ENCODE measurements at places on chromosomes 2 and 18.

DNA sequence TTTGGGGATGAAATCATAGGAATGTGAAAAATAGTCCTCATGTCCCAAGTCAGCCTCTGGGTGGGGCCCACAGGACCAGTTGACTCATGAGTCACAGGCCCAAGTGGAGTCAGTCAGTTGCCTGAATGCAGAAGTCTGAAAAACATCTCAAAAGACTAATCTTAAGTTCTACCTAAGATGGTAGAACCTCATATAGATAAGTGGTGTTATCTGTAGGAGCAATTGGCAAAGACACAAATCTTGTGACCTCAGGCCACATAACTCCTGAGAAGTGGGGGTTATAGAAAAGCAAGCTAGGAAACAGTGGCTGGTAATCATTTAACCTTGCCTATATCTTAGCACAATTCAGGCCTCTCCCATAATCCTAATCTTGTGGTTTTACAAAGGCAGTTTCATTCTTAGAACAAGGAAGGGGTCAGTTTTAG is 257.1 kb upstream of the SPOPL start:
- DNase-seq, result no peak

- DNase-seq, result peak; percentile 85
Measured at GRCh38 chr2:85728883-85729824, 24.6 kb upstream of the ATOH8 start.

DNA sequence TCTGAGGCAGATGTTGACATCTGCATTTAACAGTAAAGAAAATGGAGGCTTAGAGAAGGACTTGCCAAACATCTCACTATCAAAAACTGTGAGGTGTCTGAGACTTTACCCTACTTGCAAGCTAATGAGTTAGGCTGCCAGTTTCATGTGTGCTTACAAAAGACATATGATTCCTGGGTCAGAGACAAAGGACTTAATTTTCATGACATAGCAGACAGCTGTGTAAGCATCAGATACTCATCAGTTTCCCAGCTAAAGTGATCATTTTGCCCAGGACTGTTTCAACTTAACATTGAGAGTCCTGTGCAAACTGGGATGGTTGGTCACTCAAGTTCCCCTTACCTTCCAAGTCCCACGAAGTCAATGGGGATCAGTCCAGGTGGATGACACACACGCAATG is 18.9 kb upstream of the DAPL1 start:
- DNase-seq, result peak; percentile 34

DNA sequence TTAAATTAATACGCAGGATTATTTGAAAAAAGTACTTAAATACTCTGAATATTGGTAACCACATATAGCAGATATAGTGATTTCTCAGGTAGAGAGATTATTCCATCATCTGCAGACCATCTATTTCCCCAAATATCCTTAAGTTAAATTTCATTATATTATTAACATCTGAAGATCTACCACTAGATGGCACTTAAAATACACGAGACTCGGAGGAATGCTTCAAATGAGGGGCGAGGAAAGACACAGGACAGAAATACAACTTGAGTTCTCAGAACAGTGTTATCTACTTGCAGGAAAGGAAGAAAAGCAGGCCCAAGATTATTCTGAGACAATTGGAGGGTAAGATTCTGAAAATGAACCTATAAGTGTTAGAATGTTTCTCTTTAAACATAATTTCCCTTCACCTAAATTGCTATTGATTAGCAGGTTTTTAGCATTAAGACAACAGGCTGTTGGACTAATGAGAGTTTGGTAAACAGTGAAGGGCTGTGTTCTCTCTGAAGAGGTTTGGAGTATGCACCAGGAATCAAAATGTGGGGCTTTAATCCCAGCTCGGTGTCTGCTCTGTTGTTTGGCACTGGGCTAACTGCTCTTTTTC is 76.9 kb upstream of the GCFC2 start:
- DNase-seq, result peak; percentile 9

DNA sequence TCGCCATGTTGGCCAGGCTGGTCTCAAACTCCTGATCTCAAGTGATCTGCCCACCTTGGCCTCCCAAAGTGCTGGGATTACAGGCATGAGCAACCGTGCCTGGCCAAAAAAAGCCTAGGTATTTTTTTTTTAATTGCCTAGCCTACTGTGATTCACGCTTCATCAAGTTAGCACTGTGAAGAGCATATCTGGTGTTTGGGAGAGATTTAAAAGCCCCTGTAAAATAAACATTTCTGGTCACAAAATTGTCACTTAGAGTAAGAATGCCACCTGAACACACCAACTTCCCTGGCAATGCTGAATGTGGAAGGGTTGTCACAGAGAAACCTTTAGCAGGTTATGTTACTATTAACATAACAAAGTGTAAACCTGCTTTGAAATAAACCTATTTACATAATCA is 39.7 kb upstream of the CHAC2 start:
- no peak for DNase-seq

- DNase-seq, result no peak
Measured at GRCh38 chr2:7722212-7722910, 805.1 kb downstream of the RNF144A start.

DNA sequence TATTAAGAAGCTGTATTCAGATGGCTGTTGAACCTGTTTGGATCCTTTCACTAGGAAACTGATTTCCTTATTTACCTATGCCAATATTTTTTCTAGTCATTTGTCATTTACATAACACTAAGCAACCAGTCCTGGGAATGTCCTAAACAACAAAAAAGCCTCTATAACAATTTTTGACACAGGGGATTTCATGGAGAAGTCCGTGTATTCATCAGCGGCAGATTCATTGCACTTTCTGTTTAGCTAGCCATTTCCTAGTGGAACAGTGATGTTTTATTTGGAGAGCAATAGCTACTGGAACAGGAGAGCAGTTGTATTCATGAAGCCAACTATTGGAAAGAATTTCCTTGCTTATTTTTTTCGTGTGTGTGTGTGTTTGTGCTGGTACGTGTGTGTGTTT is 604.3 kb upstream of the POU3F3 start:
- no peak for DNase-seq

- peak; percentile 40 for DNase-seq
Measured at GRCh38 chr2:190679813-190680591, 31.1 kb downstream of the NAB1 start.

DNA sequence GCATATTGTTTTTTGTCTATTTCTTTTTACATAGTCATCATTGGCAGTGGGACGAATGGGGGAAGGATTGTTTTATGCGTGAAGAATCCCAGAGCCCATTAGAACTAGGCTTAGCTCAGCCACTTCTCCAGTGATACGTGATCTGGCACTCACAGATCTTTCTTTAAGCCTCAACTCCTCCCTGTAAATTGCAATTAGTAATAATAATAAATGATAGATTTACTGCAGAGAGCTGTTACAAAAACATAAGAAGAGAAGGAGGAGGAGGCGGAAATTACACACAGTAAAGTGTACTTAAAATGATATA is 629.3 kb downstream of the NRXN1 start:
- no peak for DNase-seq

DNA sequence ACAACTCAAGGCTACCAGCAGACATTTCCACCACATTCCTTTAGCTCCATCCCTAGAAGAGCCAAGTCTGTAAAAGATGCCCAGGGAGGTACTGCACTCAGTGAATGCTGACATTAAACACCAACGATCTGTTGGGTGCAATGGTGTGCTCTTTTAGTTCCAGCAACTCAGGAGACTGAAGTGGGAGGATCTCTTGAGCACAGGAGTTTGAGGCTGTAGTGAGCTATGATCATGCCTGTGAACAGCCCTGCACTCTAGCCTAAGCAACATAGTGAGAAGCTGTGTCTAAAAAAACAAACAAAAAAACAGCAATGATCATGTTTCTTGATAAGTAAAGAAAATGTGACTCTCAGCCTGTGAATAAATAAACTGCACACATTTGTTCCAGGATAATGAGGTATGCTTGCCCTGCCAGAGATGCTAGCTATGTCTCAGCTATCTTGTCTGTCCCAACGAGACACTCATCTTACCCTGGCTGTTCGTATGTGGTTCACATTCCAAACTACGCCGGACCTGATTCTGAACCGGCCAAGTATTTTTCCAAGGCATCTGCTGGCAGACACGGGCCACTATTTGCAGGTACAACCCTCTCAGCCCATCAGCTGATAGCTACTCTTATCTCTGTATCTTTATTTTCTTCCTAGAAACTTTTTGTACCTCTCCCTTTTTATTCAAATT is 21.8 kb downstream of the TMEM182 start:
- DNase-seq, result no peak

DNA sequence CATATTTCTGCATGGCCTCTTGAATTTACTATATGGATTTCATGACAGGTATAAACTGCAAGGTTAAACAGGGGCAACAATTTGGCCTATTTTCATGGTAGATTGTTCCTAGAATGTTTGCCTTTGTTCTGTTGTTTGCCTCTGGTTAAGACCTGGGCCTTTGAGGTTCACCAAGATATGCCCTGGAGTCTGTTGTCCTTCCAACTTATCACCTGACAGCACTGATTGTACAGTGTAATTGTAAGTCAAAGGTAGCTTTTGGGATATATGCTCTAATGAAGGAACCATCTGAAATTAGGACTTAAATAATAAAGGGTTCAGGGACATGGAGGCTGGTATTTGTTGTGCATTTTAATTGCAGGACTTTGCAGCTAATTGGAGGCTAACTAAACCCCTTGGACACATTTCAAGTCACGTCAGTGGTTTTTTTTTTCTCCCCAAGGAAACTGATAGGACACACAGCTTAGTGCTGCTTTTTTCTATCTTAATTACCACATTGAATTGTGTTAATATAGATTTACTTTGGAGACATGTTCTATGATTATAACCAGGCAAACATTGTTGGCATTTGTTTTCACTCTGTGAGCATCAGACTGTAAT is 771.2 kb upstream of the LINC00305 start:
- DNase-seq, result no peak

- DNase-seq, result no peak
Measured at GRCh38 chr2:160720098-160720497, 226.5 kb upstream of the RBMS1 start.

DNA sequence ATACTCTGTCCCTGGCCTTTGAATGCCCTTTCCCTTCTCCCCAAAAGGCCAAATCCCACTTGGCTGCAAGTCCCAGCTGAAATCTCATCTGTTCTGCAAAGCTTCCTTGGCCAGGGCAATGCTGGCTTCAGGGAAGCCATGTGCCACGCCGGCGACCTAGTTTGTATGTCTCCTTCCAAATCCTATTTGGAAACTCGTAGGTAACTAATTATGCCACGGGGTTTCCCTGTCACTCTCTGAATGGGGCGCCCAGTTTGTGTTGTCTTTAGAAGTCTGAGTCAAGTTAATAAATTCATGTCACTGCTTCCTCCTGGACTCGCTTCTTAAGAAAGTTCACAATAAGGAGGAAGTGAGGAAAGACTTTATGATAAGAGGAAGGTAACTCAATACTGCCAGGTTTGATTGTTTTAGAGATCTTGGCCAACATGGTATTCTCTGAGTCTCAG is 19.1 kb downstream of the FHL2 start:
- no peak for DNase-seq

DNA sequence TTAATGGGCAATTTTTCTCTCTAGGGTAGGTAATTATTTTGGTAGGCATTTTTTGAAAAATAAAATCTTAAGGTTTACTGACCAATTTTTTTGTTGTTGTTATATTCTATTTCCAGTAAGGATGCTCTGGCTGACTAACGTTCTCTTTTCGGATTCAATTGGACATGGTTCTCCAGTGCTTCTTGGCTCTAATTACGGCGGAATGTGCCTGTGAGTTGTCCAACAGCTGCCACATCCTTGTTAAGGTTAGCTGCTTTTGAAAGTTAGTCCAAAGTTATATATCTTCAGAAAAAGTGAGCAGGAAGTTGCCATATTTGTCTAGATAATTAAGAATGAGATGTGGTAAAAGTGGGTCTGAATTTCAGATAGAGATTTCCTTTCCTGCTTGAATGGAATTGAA is 45.8 kb upstream of the SMIM21 start:
- DNase-seq, result no peak

DNA sequence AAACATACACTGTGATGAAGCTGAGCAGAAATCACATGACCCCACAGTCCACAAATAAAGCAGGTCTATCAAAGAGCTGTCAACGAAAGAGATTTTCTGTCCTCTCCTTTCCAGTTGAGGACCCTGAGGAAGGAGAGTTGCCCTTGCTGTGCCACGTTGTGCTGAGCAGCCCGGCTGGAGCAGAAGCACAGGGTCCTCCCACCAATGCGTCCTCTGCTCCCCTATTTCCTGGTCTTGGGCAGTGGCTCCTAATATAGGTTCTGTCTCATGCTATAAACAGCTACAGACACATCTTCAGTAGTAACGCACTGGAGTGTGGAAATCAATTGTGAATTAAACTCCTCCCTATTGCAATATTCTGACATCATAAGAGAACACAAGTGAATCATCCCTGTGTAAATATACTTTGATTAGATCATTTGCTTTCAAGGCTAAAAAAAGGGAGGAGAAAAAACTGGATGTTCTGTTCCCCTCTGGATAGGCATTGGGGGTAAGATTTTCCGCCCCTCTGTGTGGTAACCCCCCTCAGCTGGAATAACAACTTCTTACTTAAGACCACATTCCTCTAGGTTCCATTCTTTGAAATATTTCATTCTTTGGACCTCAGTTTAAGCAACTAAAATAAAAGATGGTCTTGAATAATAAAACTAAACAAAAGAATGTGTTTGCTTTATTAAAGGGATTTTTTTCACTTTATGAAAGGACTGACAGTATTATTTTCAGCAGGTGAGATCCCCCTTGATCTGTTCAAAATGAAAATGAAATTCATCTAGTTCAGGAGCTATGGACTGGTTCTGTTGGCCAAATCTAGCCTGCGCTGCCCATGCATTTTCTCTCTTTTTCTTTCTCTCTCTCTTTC is 8.3 kb upstream of the RHOB start:
- no peak for DNase-seq

DNA sequence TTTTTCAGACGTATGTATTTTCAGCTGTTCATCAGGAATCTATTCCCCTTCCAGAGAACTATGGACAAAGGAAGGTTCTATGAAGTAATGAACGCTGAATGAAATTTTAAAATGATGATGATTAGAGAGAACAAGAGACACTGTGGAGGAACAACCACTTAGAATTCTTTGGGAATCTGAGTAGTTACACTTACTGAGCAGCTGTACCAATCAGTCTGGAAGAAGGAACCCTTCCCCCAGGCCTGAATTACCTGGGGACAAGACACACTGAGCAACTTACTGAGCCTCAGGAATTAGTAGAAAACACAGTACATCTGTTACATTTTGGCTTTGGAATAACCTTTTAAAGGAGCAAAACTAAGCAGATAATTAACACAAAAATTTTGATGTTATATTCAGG is 1.9 kb downstream of the MSTN start:
- no peak for DNase-seq

GRCh38 chr2:147099845-147100244 is 745.0 kb upstream of the ACVR2A start:
- DNase-seq, result no peak

GRCh38 chr18:10671441-10671840 is 145.6 kb downstream of the NAPG start:
- no peak for DNase-seq

- DNase-seq, result peak; percentile 7
Measured at GRCh38 chr2:96099861-96100798, 16.2 kb downstream of the ADRA2B start.

GRCh38 chr18:61582202-61582710 is 249.0 kb downstream of the CDH20 start:
- DNase-seq, result no peak

GRCh38 chr2:84719434-84719833 is 161.4 kb downstream of the TRABD2A start:
- no peak for DNase-seq

- no peak for DNase-seq
Measured at GRCh38 chr2:79796641-79797040, 283.8 kb downstream of the CTNNA2 start.

All from NCI-H524 (cell line).